ENCODE measurements at places on chromosomes 13 and 19. TPM values are rescaled to one million over a fixed set of nuclear protein-coding genes. Genes with fewer than 3 reads are reported as not detected.

DNA sequence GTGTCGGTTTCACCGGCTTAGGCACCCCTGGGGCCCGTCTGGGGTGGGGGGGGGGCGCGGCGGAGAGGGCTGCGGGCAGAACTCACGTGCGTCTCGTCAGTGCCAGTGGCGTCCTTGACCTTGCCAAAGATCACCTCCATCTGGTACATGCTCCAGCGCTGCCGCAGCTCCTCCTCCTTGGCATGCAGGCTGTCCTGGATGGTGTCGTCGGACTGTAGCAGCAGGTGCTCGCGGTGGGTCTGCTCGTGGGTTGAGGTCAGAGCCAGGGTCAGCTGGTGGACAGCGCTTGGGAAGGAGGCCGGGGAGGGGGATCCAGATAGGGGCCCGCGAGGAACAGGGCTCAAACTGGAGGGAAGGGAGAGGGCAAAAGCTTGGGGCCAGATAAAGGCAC, 4.7 kb upstream of the RGL3 start:
- H3K27me3 ChIP-seq, result peaks cover 45% of the 10 kb centered on the region
- H3K27ac ChIP-seq, result no peak overlapping the region
- no peak overlapping the region for H3K4me3 ChIP-seq
- no peak for DNase-seq

Gene SPACA4
- total RNA-seq, result not detected

DNA sequence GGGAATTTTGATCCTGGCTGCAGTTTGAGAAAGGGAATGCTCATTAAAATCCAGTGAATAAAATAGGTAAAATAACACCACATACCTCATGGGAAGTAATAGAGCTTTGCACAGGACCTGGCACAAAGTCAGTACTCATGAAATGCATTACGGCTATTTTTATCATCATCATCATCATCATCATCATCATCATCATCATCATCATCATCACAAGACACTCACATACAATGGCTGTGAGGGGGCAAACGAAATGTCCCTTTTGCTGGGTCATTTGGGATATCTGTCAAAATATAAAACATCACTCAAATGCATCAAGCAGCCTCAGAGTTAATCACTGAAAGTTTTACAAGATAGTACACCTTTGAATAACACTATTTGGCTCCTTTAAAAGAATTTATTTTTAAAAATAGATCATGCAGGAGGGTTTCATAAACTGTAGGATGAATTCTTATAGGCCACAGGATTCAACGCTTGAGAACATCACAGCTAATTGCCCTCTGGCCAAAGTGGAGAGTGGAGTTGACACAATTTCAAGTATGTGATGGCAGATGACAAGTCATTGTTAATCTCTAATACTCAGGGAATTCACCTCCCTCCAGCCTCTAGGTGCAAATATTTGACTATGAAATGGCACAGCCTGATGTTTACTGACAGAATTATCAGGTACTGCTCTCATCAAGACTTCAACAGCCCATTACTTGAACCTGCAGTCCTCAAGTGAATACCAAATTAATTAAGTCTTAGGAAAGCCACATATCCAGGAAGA, 14.2 kb upstream of the ZNF599 start:
- H3K27me3 ChIP-seq, result no peaks in the 10 kb centered on the region
- no peaks in the 10 kb centered on the region for H3K4me1 ChIP-seq

Gene TNFSF13B
- total RNA-seq, result 0.11 TPM

GRCh38 chr13:75468098-75468497, 13.9 kb downstream of the TBC1D4 start:
- no peak overlapping the region for H3K27ac ChIP-seq
- H3K27me3 ChIP-seq, result peaks cover 5% of the 10 kb centered on the region
- no peaks in the 10 kb centered on the region for H3K4me1 ChIP-seq
- no peak for DNase-seq
- no peak overlapping the region for H3K4me3 ChIP-seq

Gene TBC1D4
- 32.7 TPM for total RNA-seq

DNA sequence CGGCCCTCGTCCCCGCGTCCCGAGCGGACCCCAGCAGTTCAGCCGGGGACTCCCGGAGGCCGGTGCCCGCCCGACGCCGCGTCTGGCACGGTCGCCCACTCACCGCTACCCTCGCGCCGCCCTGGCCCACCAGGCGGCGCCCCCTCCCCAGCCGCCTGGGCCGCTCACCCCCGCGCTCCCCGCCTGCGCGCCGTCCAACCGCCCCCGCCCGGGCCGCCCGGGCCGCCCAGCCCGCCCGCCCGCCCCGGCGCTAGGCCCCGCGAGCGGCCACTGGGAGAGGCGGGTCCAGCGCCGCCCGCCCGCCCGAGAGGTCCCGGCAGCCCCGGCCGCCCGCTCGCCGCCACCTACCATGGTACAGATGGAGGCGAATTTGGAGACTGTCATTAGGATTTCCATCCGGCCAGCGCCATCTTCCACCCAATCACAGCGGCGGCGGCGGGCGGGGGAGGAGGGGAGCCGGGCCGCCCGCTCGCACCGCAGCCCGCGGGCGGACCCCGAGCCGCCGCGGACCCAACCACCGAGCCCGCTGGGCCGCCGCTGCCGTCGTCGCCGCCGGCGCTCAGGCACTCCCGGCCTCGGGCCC, at the start of gene USP12:
USP12 (minus strand) TSS at position 568 of the 583 bp plus-strand sequence; CDS start at position 396, 172 bp downstream.
- H3K27ac ChIP-seq, result peak within 1 kb of the TSS; percentile 57
- DNase-seq, result peak; percentile 4
- H3K4me1 ChIP-seq, result peaks cover 7% of the 10 kb centered on the region
- no peaks in the 10 kb centered on the region for H3K27me3 ChIP-seq
- no peaks in the 10 kb centered on the region for H3K36me3 ChIP-seq

Gene ZNF700
- total RNA-seq, result 10.7 TPM

GRCh38 chr19:38583985-38584305, 33.8 kb downstream of the MAP4K1 start:
- no peaks in the 10 kb centered on the region for H3K36me3 ChIP-seq
- no peaks in the 10 kb centered on the region for H3K27me3 ChIP-seq
- H3K4me3 ChIP-seq, result no peak overlapping the region
- no peak overlapping the region for H3K27ac ChIP-seq

Gene CFAP97D2
- 0.08 TPM for total RNA-seq

DNA sequence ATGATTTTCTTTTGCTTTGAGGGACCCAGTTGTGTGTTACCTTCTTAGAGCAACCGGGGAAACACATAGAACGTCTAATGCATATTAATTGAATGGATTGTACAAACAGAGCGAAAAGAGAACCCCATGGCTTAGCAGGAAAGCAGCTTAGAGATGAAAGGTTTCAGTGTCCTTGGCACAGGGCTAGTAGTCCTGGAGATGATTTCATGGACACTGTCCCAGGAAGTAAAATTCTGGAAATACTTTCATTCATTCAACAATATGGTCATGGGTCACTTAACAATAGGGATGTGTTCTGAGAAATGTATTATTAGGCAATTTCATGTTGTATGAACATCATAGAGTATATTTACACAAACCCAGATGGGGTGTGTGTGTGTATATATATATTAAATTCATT, 9.7 kb upstream of the FUT2 start:
- no peaks in the 10 kb centered on the region for H3K36me3 ChIP-seq
- DNase-seq, result no peak
- H3K4me1 ChIP-seq, result 0 out of 2 replicates have a peak, but pooled peaks cover 2% of the 10 kb centered on the region
- no peak overlapping the region for H3K4me3 ChIP-seq
- H3K27me3 ChIP-seq, result no peaks in the 10 kb centered on the region

All from SJSA1 (cell line).